ENCODE measurements at places on chromosomes 12 and 14. TPM values are rescaled to one million over a fixed set of nuclear protein-coding genes. Genes with fewer than 3 reads are reported as not detected.

DNA sequence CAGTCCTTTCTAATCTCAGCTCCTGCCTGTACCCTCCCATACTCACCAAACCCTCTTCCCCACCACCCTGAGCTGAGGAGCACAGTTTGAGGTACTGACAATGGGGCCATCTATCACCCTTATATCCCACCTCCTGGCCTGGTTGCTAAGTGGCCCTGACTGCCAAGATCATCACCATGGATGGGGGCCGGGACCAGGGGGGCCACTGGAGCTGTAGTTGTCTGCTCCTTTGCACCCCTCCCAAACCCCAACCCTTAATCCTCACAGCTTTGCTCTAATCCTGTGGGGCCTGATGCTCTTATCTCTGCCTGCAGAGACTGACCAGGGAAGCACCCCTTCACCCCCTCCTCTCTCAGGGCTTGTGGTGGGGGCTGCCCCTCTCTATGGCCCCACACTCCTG lies 395 bp upstream of the GNB3 start:
- DNase-seq = no peak

DNA sequence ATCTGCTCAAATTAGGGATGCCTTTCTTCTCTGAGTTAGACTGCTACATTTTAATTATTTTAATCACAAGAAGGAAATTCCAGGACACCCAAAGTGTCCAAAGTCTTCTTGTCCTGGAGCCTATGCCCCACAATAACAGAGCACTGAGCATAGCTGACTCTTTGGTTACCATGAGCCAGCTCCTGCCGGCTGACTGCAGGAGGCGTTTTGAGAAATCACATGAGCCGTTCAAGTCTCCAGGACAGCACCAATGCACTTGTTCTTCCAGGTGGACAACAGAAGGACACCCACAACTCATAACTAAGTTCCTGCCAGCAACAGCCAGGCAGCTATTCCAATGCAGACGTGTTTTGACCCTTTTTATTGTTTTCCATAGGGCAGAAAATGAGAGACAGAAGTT lies 46.0 kb upstream of the SRSF5 start:
- DNase-seq = no peak

GRCh38 chr14:95315579-95315978 lies 4.1 kb downstream of the CLMN start:
- no peak for DNase-seq

GRCh38 chr12:131714759-131715158 lies 3.9 kb downstream of the SFSWAP start:
- no peak for DNase-seq

GRCh38 chr12:9118158-9118557 lies 2.4 kb upstream of the A2M start:
- DNase-seq = peak; percentile 59

DNA sequence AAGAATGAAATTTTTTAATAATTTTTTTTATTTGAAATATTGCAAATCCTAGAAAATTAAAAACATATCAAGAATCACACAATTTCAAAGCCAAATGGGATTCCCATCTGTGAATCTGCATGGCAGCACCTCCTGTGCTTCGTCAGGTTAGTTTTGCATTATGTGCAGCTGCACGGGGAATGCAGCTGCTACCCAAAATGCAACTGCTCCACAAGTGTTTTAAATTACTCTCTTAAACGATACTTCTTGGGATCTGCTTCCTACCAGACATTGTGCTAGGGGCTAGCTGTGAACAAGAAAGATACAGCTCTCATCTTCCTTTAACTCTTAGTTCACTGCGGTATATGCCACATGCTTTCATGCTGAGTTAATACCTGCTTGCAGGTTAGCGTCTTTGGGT lies 154.2 kb downstream of the CRADD start:
- no peak for DNase-seq

GRCh38 chr12:105013892-105014291 lies 27.8 kb downstream of the NOPCHAP1 start:
- no peak for DNase-seq

GRCh38 chr14:103257211-103257962 lies 76.7 kb upstream of the EIF5 start:
- DNase-seq = no peak

- DNase-seq = no peak
Observed at GRCh38 chr12:55420307-55420962, 5.6 kb upstream of the OR6C76 start.

GRCh38 chr12:25960143-25960542 lies 1.7 kb downstream of the RASSF8 start:
- DNase-seq = no peak

DNA sequence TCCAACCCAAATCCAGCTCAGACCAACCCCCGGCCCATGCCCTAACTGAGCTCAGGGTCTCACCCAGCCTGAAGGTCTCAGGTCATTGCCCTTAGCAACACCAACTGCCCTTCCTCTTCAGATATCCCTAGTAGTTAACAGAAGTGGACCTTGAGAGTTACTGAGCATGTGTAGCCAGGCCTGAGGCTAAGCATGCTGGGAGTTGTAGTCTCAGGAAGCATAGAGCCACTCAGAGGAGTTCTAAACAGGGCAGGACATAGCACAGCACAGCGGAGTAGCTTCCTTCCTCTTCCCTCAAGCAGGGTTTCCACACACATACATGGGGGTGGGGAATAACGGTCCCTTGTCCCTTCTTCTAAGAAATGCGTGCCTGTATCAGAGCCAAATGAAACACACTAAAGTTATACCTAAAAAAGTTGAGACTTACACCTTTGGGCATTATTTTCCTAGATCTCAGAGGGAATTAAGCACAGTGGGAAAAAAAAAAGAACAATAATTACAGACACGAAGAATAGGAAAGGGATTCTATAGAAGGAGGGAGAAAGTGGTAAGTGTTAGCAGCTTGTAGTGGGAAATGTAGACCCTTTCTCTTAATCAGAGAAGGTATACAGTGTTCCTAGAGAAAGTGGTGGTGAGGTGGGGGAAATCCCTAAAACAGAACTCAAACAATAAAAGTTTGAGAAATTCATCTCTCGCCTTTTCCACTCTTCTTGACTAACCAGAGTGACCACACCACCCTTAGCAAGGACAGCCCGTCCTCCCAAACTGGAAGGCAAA lies 4.4 kb downstream of the KMT2D start:
- DNase-seq = no peak

DNA sequence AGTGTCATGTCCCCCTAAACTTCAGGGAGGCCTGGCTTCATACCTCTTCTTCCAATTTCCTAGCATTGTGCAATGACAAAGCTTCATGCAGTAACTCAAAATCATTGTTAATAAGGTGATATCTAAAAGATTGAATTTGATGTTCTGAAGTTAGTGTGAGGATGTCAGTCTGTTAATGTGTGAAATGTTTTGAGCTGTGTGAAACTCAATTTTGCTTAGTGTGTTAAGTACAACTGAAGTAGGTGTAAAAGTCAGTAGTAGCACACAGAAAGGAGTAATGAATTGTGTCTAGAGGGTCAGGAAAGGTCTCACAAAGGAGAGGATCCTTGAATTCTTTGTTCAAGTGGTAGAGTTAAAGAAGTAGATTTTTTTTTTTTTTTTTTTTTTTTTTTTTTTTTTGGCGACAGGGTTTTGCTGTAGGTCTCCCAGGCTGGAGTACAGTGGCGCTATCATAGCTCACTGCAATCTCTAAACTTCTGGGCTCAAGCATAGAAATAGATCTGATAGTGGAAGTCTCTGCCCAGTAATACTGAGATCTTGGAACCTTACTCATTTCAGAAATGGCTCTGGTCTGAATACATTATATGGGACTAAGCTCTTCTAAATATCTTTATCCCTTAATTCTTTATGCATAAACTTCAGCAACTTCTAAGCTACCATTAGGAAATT lies 63.9 kb downstream of the FUT8 start:
- DNase-seq = no peak

- DNase-seq = no peak
Observed at GRCh38 chr12:52352951-52353350, 14.3 kb downstream of the KRT85 start.

GRCh38 chr12:105030820-105031807 lies 45.0 kb downstream of the NOPCHAP1 start:
- DNase-seq = no peak

DNA sequence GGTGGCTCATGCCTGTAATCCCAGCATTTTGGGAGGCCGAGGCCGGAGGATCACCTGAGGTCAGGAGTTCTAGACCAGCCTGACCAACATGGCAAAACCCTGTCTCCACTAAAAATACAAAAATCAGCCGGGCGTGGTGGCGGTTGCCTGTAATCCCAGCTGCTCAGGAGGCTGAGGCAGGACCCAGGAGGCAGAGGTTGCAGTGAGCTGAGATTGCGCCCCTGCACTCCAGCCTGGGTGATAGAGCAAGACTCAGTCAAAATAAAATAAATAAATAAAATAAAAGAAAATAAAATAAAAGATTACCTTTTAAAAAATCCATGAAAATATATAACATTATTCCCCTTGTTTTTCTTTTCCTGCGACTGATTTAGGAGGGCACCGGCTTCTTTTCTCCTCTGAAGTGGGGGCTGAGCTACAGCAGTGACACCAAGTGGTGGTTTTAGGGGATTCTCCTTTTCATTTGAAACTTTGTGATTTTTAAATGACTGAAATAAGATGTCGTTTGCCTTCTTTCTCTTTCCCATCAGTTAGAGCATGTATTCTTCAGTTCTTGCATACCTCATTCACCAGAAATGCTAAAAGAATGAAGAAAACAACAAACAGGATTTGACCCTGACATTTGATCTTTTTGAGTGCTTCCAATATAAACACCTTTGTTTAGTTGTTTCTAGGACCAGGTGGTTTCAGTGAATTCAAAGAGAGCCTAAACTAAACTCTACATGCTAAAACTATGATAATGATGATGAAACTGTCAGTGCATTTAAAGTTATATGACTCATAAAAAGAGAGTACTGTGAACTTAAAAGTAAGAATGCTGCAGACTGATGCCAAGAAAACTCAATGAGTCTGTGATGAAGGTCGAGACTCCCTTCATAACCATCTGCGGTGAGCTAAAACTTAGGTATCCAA lies 22.6 kb upstream of the PKP2 start:
- no peak for DNase-seq

DNA sequence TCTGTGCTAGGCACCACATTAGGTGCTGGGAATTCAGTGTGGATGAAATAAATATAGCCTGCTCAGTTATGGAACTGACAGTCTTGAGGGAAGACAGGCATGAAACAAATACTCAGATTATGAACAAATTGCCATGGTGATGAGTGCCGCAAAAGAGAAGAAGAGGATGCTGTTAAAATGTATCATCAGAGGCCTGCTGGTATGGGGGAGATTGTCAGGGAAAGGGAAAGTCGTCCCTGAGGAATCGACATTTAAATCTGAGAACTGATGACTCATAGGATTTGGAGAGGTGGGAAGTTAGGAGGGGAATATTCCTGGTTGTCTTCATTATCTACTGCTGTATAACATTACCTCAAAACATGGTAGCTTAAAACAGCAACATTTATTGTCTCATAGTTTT lies 42.0 kb downstream of the PPP1R36 start:
- no peak for DNase-seq

GRCh38 chr12:61862986-61863385 lies 397.2 kb upstream of the USP15 start:
- no peak for DNase-seq

GRCh38 chr14:69876221-69876847 lies 2.9 kb upstream of the SMOC1 start:
- no peak for DNase-seq

DNA sequence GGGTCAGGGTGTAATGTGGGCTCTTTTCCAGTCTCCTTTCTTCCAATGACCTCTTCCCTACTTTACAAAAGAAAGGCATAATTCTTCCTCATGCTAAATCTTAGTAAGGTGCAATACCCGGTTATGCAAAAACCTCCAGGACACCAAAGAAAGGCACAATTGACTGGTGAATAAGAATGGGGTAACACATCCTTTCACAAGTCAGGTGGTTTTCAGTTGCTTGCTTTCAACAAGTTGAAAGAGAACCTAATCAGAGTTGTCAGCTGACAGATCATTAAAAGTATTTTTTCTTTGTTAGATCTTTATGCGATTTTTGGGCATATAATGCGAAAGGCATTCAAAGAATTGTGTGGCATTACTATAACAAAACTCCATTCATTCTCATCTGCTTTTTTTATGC lies 1.3 kb upstream of the AEBP2 start:
- DNase-seq = no peak

DNA sequence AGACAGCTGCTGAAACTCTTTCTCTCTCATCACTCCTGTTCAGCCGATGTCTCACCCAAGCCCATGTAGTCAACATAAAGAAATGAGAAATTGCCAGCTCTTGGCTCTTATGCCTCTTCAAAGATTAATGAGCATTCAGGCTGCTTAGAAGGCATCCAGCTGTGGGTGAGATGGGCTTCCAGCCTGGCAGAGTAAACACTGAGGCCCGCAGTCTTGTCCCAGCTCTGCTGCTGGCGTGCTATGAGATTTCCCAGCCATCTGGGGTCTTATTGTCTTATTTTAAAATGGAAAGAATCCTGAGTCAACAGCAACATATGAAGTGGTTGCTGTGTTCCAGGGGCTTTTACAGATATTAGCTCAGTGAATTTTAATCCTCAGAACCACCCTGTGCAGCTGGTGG lies 12.6 kb downstream of the RXYLT1 start:
- DNase-seq = no peak

DNA sequence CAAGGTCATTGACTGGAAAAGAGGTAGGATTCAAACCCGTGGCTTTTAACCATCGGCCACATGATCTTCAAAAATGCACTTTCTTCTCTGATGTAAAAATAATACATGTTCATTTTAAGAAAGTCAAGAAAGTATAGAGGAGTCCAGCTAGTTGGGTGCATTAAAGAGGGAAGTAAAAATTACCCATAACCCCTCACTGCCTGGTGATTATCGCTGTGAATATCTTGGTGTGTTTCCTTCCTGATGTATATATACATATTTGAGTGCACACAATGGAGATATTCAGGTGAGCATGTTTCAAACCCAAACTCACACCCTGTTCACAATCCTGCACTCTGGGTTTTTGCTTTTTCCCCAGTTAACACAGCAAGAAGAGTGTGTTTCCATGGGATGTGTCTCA lies 47.5 kb upstream of the OAS1 start:
- DNase-seq = no peak

- DNase-seq = no peak
Observed at GRCh38 chr14:93719256-93719655, 69.0 kb downstream of the PRIMA1 start.

DNA sequence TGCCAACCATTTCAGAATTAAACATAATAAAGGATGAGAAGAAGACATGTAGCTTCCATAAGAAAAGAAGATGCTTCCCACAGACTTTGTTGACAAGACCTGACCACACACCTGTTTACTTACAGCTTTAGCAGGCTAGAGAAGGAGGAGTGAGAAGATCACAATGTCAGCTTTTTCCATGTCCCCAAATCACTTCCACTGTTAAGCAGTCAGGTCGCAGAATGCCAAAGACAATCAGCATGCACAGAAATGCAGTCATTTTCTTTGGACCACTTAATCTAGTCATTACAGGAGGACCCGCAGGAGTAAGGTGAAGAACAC lies 314.9 kb downstream of the SSPN start:
- no peak for DNase-seq

Gene CMKLR1
- total RNA-seq = 16.7 TPM

Gene CLBA1
- total RNA-seq = 14.2 TPM

Gene USP44
- 9.6 TPM for total RNA-seq

Gene TAS2R7
- total RNA-seq = not detected

Gene STON2
- 22.3 TPM for total RNA-seq

Gene ZNF891
- total RNA-seq = 1.7 TPM

Gene SOCS4
- 26.5 TPM for total RNA-seq

Gene NKX2-1
- total RNA-seq = 319 TPM

Gene ZNF705A
- not detected for total RNA-seq

Gene FBLN5
- 132 TPM for total RNA-seq

Gene BMAL2
- total RNA-seq = 4.8 TPM

Gene CCDC196
- total RNA-seq = not detected

Gene LTBR
- 152 TPM for total RNA-seq

Gene TXNRD1
- 381 TPM for total RNA-seq

Gene NINJ2
- 29.0 TPM for total RNA-seq

Gene SCN8A
- not detected for total RNA-seq

Gene MYF5
- not detected for total RNA-seq

Measured in upper lobe of left lung (tissue), 6 donors.